ENCODE measurements at places on chromosomes 1 and 21.

- no peak for DNase-seq
Observed at GRCh38 chr1:19472174-19472573, 13.2 kb downstream of the CAPZB start.

- no peak for DNase-seq
Observed at GRCh38 chr1:62599044-62599443, 1.7 kb downstream of the ANGPTL3 start.

GRCh38 chr1:91807921-91808620, 77.9 kb downstream of the TGFBR3 start:
- no peak for DNase-seq

- no peak for DNase-seq
Observed at GRCh38 chr1:36511804-36512798, 29.4 kb upstream of the CSF3R start.

DNA sequence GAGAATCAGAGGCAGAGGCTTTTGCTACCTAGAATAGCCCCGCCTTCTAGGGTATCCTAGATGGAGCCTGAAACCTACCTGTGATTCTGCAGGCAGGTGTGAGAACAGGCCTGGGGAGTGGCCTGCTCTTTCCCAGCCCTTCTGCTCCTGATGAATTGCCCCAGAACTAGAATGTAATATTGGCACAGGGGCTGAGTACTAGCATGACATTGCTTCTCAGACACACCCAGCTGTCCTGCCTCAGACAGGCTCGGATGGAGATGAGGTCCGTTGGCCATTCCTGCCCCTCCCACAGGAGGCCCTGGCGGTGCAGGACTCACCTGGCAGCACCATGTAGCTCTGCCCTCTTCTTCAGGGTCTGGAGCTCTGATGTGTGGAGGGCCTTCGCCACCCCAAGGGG, 237.6 kb downstream of the GRIK3 start:
- no peak for DNase-seq

GRCh38 chr1:221290669-221291068, 411.4 kb downstream of the HLX start:
- DNase-seq, result no peak

DNA sequence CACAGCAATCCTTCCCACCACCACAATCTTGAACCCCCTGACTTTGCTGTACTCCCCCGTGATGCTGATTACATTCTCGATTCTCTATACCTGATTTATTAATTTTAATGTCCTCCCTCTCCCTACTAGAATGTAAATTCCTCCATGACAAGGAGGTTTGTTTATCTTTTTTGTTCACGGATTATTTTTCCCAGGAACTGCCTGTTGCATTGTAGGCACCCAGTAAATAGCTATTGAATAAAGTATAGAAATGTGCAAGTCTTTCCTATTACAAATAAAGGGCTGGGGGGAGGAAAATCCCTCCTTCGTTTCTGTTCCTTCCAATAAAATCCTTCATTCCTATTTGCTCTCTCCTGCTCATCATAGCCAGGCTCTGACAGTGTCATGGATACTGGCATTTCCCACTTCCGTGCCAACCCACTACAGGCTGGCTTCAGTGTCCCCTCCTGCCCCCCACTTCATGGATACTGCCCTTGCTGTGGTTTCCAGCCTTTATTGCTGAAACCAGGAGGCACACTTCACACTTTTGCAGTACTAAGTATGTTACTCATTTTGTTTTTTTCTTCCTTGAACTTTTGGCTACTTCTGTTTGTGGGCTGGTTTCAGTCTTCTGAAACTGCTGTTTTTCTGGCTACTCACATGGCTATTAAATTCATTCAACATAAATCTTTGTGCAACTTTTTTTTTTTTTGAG, 7.5 kb downstream of the KIF1B start:
- DNase-seq, result no peak

DNA sequence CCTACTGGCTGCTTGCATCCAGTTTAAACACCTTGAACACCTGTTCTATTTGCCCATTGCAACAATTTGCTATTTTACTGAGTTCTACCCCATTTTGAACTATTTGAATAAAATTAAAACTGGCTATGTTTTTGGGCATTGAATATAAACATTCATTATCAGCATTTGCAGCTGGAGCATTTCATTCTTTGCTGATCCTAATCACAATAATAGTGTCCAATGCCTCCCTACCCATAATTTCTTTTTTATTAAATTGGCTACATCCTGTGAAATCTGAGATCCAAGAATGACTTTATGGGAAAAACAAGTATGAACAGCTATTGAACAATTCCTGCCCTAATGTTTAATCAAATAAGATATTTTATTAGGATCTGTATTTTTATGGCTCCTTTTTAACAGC, 447.9 kb downstream of the PLA2G4A start:
- no peak for DNase-seq

DNA sequence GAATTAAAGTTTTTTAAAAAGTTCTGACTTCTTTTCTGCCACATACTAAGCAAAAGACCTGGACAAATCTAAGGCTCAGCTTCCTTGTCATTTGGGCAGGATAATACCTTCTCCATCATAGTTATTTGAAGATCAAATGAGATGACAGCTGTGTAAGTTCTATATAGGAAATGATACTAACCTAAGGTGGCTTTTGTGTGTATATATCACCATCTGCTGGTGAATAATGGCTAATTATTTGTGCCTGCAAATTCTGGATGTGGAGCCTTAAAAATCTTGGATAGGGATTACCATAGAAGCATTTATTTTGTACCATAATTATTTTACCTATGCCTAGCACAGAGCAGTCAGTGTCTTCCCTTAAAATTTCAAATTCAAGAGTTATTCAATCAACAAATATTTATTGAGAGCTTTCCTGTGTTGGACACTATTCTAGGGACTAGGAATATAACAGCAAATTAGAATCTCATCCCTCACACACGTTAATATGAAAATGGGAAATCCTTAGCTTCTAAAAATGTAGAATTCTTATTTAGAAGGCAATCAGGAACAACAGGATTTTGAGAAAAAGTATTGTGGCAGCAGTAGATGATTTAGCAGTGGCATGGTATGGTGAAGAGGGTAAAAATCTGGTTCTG, 89.8 kb downstream of the TMEM200B start:
- DNase-seq, result no peak

DNA sequence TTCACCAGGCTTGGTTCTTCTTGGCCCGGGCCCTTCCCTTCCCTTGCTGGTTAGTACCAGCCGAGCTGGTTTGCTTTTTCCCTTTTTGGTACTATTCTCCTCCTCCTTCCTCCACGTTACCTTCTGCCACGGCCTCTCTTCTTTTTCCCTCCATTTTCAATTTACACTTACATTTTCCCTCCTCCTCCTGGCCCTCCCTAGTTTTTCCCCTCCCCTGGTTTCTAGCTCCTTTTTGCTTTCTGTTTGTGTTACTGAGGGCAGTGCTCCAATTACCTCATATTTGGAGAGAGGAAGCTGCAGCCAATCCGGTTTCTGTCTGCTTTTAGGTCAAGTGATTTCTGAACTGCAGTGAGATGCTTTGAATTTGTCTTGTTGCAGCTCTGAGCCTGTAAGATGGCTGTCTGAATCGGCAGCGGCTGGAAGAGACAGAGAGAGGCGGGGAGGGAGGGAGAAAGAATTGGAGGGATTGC, 63.7 kb downstream of the MACF1 start:
- no peak for DNase-seq

GRCh38 chr1:68049941-68050878, at the start of gene DIRAS3:
Gene DIRAS3, minus strand, starts transcription at chr1:68050627. Its CDS starts 3,330 bp downstream, at chr1:68047297.
- DNase-seq, result no peak

GRCh38 chr1:206829282-206829681, 36.1 kb upstream of the IL20 start:
- DNase-seq, result no peak

DNA sequence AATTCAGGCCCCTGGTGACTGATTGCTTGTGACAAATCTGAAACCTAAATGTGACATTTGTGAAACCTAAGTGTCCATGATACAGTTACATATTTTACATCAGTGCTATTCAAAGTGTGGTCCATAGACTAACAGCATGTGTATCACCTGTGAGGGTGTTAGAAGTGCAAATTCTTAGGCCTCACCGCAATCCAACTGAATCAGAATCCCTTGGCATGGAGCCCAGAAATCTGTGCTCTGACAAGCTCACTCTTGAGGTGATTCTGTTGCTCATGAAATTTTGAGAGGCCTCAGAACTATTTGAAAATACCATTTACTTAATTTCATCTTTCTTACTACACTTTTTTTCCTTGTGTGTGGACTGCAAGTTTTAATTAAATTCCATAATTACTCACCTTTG, 587.9 kb downstream of the ADGRL2 start:
- no peak for DNase-seq

GRCh38 chr1:25096307-25097150, 135.8 kb downstream of the SYF2 start:
- no peak for DNase-seq

DNA sequence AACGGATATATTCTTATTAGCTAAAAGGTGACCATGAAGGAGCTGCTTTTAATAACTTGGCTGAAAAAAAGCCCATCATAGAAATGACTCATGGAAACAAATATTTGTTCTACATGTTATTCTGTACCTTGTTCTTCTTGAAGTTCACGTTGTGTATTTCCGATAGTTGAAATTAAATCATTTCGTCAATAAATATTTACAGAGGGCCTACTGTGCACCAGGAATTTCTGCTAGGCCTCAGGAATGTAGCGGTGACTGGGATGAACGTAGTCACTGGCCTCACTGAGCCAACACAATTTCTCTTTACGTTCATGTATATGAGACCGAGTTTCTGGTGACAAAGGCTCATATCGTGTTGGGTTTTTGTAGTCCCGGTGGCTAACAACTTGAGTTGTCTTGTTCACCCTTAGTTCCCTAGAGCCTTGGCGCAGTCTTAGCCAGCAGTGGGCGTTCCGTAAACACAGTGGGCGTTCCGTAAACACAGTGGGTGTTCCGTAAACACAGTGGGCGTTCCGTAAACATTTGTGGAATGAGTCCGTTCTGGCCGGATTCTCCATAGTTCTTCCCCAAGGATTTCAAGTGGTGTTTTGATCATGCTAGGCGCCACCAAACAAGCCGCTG, 53.2 kb upstream of the VAMP3 start:
- no peak for DNase-seq

DNA sequence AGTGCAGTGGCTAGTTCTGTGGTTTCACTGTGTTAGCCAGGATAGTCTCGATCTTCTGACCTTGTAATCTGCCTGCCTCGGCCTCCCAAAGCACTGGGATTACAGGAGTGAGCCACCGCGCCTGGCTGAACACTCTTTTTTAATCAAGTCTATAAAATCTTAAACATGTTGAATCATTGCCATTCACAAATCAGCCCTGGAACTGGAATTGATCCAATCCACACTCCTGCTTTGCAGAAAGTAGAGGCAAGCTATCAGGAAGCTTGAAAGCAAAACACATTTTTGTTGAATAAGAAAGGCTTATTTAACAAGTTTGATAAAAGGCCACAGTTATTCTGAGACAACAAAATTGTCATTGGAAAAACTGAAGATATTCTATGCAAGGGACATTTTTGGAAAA, 18.3 kb upstream of the EFHD2 start:
- peak; percentile 10 for DNase-seq

DNA sequence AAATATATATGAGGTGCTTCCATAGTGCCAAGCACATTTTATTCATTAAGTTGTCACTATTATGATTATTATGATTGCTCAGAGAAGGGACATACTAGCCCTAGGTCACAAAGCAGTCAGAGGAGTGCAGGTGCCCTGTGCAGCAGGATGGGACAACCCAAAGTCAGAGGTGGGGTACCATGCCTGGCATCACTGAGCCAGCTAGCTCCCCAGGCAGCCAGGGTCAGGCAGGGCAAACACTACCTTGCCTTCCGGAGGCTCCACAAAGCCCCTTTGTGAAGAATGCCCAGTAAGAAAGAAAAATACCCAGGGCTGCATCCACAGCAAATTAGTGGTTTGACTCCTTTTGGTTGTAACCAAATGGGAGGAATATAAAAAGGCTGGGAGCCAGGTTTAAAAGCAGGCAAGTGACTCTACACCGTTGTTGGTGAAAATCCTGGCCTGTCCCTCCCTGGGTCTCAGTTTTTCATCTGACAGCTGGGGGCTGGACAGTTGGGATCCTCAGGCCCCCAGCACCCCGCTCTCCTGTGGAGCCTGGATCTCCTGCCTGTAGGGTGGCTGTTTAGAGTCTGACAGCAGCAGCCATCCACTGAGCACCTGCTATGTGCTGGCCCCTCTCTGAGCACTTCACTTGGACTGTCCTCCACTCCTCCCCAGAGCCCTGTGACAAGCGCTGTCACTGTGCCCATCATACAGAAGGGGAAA, 98.8 kb downstream of the GLIS1 start:
- no peak for DNase-seq

DNA sequence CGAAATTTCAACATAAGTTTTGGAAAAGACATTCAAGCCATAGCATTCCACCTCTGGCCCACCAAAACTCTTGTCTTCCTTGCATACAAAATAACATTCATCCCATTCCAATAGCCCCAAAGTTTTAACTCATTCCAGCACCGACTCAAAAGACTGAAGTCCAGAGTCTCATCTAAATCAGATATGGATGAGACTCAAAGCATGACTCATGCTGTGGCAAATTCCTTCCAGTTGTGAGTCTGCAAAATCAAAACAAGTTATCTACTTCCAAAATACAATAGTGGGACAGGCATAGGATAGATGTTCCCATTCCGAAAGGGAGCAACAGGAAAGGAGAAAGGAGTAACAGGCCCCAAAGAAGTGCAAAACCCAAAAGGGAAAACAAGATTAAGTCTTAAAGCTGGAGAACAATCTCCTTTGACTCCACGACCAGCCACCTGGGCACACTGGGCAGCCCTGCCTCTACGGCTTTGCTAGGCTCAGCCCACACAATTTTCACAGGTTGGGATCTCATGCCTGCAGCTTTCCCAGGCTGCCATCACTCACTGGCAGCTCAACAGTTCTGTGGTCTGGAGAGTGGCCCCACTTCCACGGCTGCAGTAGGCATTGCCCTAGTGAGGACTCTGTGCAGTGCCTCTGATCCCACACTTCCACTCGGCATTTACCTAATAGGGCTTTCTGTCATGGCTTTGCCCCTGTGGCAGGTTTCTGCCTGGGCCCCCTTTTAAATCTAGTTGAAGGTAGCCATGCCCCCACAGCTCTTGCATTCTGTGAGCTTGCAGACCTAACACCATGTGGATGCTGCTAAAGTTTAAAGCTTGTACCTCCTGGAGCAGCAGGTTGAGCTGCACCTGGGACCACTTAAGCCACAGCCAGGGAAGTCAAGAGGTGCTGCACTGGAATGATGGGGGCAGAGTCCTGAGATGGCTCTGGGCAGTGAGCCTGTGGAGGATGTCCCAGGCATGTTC, 51.0 kb downstream of the RUNX3 start:
- DNase-seq, result no peak

- no peak for DNase-seq
Observed at GRCh38 chr1:176880955-176881595, 283.4 kb downstream of the ASTN1 start.

DNA sequence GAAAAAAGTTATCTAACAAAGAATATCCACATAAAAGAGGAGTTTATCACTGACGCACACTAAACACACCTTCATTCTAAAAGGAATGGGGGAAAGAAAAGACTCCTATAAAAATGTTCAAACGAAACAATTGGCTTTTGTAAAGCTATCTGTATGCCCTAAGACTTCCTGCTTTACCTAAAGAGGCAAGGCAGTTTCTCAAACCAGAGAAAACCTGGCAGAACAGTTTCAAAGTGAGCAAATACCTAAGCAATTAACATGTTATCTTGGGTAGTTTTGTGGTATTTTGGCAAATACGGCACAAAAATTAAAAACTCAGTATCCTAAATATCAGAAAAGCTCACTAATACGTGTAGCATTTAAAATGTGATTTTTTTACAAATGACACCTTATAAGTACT, 1.9 kb downstream of the PUM1 start:
- no peak for DNase-seq

GRCh38 chr1:112673592-112674439, 643 bp upstream of the MOV10 start:
- DNase-seq, result no peak
